Ovary (tissue), 10 donors: ENCODE measurements at places on chromosomes 2 and 18. TPM values are rescaled to one million over a fixed set of nuclear protein-coding genes. Genes with fewer than 3 reads are reported as not detected.

POU3F3 gene
- total RNA-seq, result 0.63 TPM

DNA sequence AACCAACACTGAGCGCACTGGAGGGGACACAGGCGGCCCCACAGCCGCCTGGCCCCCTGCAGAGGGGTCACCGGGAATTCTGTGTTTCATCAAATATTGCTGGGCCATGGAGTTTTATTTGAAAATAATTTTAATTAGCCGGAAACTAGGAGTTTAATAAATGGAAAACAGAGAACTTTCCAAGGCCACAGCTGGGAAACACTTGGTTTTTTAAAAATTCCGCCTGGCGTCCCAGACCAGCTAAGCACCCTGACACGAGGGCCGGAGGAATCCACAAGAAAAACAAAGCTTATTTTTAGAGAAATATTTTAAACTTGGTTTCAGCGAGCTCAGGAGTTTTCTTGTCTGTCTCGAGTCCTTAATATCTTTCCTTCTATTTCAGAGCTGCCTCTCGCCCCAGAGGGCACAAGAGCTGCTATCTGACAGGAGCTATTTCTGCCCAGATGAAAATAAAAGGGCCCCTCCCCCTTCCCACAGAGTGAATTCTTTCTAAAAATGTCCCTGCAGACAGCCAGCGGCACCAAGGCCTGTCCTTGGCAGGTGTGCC lies 8.2 kb downstream of the ZFP36L2 start:
- H3K36me3 ChIP-seq, result no peaks in the 10 kb centered on the region
- H3K27me3 ChIP-seq, result no peaks in the 10 kb centered on the region
- peak overlapping the region; percentile 35 for H3K4me3 ChIP-seq
- peak overlapping the region; percentile 90 for H3K27ac ChIP-seq

- H3K27ac ChIP-seq, result no peak overlapping the region
- H3K4me1 ChIP-seq, result no peaks in the 10 kb centered on the region
- no peaks in the 10 kb centered on the region for H3K27me3 ChIP-seq
- no peaks in the 10 kb centered on the region for H3K36me3 ChIP-seq
Observed at GRCh38 chr18:74534981-74535649, 815 bp downstream of the CNDP1 start.

DNA sequence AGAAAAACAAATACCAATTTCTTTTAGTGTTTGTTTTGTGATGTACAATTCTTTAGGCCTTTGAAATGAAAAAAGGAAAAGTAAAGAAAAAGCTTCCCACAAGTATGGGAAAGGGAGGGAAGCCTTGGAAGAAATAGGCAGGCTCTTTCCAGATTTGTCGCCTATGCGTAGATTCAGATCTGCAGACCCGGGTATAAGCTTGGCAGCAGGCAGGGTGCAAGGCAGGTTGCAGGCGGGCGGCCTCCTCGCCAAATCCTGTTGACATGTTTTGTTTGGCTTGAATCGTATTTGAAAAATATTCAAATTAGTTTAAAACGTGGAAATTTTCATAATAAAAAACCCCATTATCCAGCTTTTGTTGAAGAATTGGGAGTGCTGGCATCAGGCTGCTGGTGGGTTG lies 104.3 kb downstream of the ACOXL start:
- H3K4me3 ChIP-seq, result no peak overlapping the region
- no peaks in the 10 kb centered on the region for H3K27me3 ChIP-seq
- H3K27ac ChIP-seq, result no peak overlapping the region
- no peaks in the 10 kb centered on the region for H3K36me3 ChIP-seq
- no peaks in the 10 kb centered on the region for H3K4me1 ChIP-seq

GRP gene
- total RNA-seq, result not detected

- no peak overlapping the region for H3K27ac ChIP-seq
- H3K36me3 ChIP-seq, result no peaks in the 10 kb centered on the region
- H3K4me3 ChIP-seq, result no peak overlapping the region
- H3K27me3 ChIP-seq, result no peaks in the 10 kb centered on the region
- H3K4me1 ChIP-seq, result no peaks in the 10 kb centered on the region
Observed at GRCh38 chr2:108194409-108195132, 45.2 kb upstream of the SULT1C3 start.

ERBB4 gene
- total RNA-seq, result 0.38 TPM

DNA sequence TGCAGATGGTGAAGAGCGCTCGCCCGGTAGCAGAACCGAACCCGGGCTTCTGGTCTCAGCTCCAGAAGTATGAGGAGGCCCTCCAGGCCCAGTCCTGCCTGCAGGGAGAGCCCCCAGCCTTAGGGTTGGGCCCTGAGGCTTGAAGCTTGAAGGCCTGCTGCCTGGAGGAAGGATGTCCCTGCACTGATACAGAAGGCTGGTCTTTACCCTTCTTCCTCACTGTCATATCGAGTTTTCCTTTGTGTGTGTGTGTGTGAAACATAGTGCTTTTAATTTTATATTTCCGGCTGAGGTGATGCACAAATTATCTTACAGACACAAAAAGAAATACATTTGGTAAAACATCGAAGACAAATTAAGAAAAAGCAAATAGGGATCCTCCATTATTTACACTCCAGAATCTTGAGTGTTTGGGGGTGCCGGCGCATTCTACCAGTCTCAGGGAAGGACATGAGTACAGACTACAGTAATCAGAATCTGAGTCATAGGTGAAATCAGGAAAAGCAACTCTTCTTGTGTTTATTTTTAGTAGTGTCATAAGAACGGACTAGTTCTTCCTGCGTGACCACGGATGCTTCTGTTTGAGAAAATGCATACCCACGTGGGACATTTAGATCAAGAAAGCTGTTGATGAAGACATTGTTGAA lies 1.3 kb downstream of the DUSP28 start:
- H3K27me3 ChIP-seq, result no peaks in the 10 kb centered on the region
- H3K4me1 ChIP-seq, result peaks cover 25% of the 10 kb centered on the region
- no peak for DNase-seq

KANSL3 gene
- 34.5 TPM for total RNA-seq

- H3K36me3 ChIP-seq, result no peaks in the 10 kb centered on the region
- no peaks in the 10 kb centered on the region for H3K4me1 ChIP-seq
- no peaks in the 10 kb centered on the region for H3K27me3 ChIP-seq
- DNase-seq, result no peak
- H3K27ac ChIP-seq, result no peak overlapping the region
Observed at GRCh38 chr2:164538240-164538866, 82.9 kb downstream of the GRB14 start.

- no peaks in the 10 kb centered on the region for H3K4me1 ChIP-seq
- no peak for DNase-seq
- H3K27me3 ChIP-seq, result no peaks in the 10 kb centered on the region
- H3K27ac ChIP-seq, result no peak overlapping the region
Observed at GRCh38 chr2:29628108-29628745, 293.2 kb downstream of the ALK start.

DNA sequence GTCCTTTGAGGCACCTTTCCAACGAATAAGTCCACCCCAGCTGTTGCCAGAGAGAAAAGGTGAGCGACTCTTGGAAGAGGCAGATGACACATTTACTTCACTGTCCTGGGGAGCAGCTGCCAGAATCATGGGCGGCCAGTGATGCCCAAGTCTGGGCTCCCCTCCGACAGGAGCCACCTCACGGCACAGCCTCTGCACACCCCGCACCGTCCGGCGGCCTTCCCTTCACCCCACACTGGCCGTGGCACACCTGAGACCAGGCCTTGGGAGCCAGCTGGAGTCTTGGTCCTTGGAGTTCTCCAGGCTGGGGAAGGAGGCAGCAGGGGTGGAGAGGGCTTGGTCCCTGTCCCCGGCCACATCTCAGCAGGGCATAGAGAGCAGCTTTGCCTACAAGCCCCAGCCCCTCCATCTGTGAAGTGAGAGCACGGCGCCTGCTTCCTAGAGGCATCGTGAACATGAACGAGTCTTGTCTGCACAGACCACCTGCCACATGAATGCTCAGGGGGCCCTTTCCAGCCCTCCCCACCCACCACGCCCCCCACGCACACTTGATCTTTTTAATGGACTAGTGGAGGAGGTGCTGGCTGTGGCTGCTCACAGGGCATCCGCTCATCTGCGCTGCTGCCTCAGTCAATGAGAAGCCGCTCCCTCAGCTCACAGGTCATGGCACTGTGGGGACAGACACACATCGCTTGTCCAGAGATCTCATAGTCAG lies 400.2 kb upstream of the MYT1L start:
- H3K27ac ChIP-seq, result no peak overlapping the region
- no peaks in the 10 kb centered on the region for H3K4me1 ChIP-seq
- no peaks in the 10 kb centered on the region for H3K36me3 ChIP-seq
- DNase-seq, result no peak
- H3K27me3 ChIP-seq, result no peaks in the 10 kb centered on the region

GRCh38 chr2:218074031-218074430 lies 5.0 kb downstream of the RUFY4 start:
- H3K27ac ChIP-seq, result no peak overlapping the region
- H3K27me3 ChIP-seq, result no peaks in the 10 kb centered on the region
- no peaks in the 10 kb centered on the region for H3K36me3 ChIP-seq
- no peaks in the 10 kb centered on the region for H3K4me1 ChIP-seq
- no peak overlapping the region for H3K4me3 ChIP-seq

DNA sequence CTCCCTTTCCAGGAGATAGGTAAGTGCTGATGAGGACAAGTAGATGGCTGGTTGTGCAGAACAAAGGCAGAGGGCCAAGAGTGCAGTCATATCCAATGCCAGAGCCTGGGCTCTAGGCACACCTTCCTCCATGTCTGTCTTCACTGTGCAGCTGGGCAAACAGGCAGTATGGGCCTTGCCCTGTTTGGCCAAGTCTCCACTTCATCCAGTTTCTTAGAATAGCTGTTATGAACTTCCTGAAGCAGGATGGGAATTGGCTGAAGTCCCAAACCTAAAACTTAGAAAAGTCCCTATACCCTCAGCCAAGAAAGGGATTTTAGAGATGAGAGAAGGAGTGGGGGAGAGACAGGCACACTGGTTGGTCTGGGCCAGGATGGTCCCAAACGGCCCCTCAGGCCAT lies 37.5 kb upstream of the CYP26B1 start:
- H3K27ac ChIP-seq, result no peak overlapping the region
- H3K27me3 ChIP-seq, result no peaks in the 10 kb centered on the region
- H3K4me1 ChIP-seq, result no peaks in the 10 kb centered on the region
- H3K36me3 ChIP-seq, result no peaks in the 10 kb centered on the region
- no peak for DNase-seq

DNA sequence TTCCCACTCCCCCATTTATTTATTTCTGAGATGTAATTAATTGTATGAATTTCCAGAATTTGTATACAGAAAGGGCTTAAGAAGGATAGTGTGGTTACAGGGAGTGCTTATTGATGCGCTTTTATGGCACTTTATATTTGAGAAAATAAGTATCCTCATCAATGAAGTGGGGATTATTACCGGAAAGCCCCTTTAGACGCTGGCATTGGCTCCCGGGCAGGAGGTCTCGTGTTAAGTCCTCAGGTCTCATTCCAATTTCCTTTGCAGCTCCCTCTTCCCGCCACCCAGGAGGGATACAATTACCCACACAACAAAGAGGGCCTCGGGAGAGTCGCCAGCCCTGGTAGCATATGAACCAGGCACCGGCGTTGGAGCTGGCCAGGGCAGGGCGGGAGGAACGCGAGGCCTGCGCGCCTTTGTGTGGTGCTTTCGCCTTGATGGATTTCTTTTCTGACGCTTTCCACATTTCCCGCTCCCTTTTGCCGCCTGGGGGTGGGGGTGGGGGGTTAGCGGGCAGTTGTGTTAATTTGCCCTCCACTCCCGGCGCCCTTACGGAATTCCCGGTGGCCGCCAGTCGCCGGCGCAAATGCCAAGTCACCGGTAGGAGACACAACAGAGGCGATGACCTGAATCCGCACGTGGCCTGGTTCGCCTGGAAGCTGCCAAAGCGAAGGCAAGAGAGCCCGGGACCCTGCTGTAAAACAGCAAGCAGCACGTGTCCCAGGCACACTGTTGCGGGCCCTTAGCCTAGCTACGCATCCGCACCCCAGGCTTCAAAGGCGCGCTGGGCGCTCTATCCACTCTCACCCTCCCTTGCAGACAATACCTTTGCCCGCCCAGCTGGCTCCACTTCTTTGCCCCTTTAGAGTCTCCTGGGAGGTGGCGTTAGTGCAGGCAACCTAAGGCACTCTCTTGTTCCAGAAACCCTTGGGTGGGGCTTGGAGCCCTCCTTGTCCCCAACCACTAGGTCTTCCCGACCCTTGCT lies 3.3 kb downstream of the GAD1 start:
- no peaks in the 10 kb centered on the region for H3K36me3 ChIP-seq
- H3K4me1 ChIP-seq, result peaks cover 11% of the 10 kb centered on the region
- no peak for DNase-seq
- H3K27ac ChIP-seq, result no peak overlapping the region

DNA sequence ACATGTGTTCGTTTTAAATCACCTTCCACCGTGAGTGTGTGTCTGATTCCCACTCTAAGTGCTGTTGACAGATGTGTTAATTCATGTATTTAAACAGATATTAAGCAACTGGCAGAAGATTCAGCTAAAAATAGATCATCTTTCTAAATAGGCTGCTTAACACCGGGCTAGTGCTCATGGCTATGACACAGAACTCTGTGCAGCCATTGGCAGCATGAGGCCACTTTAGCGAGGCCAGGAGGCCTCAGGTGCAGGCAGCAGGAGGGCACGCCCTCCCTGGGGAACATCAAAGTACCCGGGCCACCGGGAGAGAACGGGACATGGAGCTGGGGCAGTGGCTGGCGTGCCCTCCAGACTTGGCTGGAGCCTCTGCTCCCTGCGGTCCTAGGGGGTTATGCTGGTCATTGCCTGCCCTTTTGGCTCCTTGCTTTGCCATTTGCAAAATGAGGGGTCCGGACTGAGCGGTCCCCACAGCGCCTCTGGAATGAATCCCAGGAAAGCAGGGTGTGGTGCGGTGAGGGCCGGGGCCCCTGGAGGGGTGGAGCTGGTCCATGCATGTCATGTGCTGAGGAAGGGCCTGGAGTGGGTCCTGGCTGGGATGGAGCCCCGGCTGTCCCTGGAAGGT lies 62.8 kb upstream of the HDAC4 start:
- H3K36me3 ChIP-seq, result no peaks in the 10 kb centered on the region
- H3K4me3 ChIP-seq, result no peak overlapping the region
- no peak overlapping the region for H3K27ac ChIP-seq
- H3K27me3 ChIP-seq, result no peaks in the 10 kb centered on the region
- DNase-seq, result no peak
- H3K4me1 ChIP-seq, result no peaks in the 10 kb centered on the region

GRCh38 chr2:166472332-166472731 lies 21.7 kb downstream of the SCN7A start:
- no peaks in the 10 kb centered on the region for H3K27me3 ChIP-seq
- no peak for DNase-seq
- H3K27ac ChIP-seq, result no peak overlapping the region
- no peak overlapping the region for H3K4me3 ChIP-seq
- no peaks in the 10 kb centered on the region for H3K4me1 ChIP-seq
